Stimulated activated CD4-positive, alpha-beta T cell treated with anti-CD3 and anti-CD28 coated beads, Interleukin-12 subunit alpha, Interleukin-12 subunit beta, amount 100 ng/mL, for 4 hours (primary cell): ENCODE measurements at places on chromosomes 4 and X.

- DNase-seq = no peak
Observed at GRCh38 chr4:55367084-55367722, 21.2 kb downstream of the SRD5A3 start.

GRCh38 chr4:141860974-141861373, 224.6 kb downstream of the IL15 start:
- no peak for DNase-seq

DNA sequence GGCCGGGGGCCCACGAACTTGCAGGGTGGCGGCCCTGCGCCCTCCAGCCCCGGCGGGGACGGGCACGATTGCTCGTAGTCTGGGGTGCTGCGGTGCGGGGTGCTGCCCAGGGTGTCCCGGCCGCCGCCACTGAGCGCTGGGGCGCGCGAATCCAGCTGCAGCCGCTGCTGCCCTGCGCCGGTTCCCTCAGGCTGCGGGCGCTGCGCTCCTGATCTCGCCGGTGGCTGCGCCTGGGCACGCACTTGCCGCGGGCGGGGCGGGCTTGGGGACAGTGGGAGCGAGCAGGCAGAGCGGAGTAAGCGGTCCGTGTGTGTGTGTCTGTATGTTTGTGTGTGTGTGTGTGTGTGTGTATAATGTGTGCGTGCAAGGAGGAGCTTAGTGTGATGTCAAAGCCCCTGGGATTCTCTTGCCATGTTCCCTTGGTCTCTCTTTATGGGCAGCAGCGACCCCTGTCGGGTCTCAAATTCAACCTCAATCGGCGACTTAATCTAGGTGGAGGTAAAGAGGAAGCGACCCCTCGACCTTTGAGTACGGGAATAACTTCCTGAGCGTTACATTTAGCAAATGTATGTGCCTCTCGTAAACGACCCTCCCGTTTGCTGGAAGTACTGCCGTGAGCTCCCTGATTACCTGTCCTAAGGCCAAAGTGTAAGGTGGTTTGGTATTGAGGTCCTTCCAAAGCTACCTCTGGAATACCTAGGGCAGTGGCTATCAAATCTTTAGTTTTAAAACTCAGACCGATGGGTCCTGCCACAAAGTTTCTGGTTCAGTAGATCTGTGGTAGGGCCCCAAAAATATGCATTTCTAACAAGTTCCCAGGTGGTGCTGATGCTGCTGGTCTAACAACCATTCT, at the start of gene RNF150:
TSS of gene RNF150 (minus strand) at position 324 of the 853 bp plus-strand sequence.
- DNase-seq = peak; percentile 25

DNA sequence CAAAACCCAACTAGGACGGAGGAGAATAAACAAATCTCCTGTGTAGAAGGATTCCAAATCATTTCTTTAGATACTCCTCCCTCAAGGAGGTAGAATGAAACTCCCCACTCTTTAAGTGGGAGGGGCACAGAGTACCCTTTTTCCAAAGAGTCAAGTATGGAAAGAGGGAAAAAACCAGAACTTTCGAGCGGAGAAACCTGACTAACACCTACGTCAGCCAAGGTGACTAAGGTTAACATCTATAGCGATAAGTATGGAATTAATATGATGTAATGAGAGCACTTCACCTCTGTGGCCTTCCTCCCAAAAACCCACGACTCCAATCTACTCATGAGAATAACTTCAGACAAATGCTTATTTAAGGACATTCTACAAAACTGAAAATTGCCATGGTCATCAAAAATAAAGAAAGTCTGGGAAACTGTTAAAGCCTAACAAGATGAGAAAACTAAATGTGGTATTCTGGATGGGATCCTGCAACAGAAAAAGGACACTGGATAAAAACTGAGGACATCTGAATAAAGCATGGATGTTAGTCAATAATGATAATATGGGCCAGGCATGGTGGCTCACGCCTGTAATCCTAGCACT, 157.0 kb upstream of the MAP3K15 start:
- DNase-seq = no peak

- no peak for DNase-seq
Observed at GRCh38 chr4:64341711-64342110, 67.5 kb downstream of the TECRL start.

- no peak for DNase-seq
Observed at GRCh38 chr4:111959222-111959621, 186.0 kb upstream of the FAM241A start.

DNA sequence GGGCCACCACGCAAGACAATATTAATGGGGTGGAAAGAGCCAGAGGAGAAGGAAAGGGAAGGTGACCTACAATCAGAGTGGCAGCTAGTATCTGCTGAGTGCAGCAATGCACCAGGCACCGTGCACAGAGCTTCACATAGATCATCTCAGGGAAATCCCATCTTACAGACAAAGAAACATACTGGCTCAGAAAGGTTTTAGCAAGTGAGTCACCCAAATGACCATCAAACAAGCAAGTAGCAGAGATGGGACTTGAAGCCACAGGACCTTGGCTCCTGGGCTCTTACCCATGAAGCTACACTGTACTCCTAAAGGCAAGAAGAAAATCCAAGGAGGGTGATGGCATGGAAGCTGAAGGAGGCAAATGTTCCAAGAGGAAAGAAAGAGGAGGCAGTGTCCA, 6.8 kb downstream of the ANXA5 start:
- DNase-seq = no peak

DNA sequence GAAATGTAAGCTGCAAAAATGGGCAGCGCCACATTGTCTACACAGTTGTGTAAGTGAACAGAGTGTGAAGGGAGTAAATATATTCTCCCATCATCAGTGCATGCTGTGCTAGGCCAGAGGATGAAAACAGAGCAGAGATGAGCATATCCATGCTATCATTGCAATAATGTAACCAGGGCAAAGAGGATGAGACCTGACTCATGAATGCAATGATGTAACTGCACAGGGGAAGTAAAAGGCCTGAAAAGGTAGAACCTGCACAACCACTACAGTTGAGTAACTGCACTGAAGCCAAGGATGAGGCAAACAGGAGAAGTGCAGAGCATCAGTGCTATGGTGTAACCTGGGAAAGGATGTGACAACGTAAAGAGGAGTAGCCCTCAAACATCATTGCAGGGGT, 220.4 kb upstream of the FAM47C start:
- DNase-seq = no peak

- no peak for DNase-seq
Observed at GRCh38 chr4:18844726-18845125, 823.2 kb upstream of the LCORL start.

DNA sequence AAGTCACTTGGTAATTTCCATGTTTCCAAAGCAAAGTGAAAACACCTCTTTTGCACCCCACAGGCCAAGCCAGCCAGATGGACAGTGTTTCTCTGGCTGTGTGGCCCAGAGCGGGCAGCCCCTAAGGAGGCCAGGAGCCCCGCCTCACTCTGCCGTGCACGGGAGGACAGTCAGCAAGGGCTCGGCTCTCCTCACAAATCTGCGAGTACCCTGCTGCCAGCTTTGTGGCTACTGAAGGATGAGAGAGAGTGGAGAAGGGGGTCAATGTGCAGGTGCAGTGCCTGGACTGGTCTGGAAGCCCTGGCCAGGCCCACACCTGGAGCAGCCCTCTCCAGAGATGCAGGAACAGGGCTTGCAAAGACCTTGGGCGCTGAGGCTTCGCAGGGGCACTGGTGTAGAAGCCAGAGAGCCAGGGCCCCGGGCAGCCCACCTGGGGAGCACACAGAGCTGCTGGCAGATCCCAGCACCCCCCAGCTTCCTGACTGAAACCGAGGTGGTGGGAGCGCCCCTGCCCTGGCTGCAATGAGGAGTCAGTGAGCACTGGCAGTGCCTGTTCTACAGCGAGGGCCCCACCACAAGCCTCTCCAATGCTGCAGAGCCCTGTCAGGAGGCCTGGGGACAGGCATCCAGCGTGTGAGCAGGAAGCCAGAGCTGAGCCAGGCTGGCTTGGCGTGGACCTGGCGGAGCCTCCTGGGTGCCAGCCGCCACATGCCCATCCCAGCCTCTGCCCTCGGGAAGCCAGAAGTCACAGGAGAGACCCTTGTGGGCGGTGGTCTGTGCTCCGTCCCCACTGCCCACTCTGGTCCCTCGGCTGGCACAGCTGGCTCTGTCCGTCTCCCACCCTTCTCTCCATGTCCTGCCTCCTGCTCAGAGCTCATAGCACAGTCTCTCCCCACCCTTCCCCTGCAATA, 3.9 kb downstream of the SPON2 start:
- no peak for DNase-seq

DNA sequence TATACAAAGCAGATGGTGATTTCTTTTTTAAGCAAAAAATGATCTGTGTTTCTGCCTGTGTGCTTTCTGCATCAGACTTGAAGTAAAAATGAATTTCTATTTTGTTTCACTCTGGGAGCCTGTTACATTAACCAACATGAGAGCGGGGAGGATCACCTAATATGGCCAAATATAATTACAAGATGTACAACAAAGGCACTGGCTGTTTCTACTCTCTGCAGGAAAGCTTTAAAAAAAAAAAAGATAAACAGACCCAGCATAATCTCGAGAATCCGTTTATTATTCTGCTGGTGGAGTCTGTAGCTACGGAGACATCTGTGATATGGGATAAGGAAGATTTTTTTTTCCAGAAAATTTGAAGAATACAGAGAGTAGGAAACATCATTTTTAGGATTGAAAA, 103.6 kb downstream of the COMMD8 start:
- no peak for DNase-seq

GRCh38 chrX:113726466-113726865, 857.4 kb upstream of the HTR2C start:
- DNase-seq = no peak
